Stimulated activated CD4-positive, alpha-beta T cell treated with anti-CD3 and anti-CD28 coated beads, Interleukin-1b, Interleukin-23, amount 100 ng/mL, for 4 hours (primary cell): ENCODE measurements at places on chromosomes 1 and 21.
A peak's percentile ranks its signal among the peaks of the same experiment; 100 is the strongest.

- no peak for DNase-seq
Measured at GRCh38 chr1:21931171-21932093, 5.7 kb downstream of the HSPG2 start.

DNA sequence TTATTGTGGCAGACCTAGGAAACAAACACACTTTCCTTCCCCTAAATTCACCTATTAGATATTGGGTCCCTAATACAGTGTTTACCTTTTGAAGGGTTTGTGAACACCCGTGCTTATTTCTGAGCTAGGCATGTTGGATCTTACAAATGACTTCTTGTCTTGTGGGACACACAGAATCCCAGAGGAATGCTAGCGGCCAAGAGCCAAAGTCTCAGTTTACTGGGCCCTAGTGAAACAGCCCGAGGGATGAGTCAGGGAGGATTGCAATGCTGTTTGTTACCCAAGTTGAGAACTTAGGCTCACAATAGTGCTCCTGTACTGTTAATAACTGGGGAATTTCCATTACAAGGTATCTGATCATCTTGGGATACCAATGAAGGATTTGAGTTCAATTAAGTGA, 100.1 kb upstream of the AKT3 start:
- no peak for DNase-seq

DNA sequence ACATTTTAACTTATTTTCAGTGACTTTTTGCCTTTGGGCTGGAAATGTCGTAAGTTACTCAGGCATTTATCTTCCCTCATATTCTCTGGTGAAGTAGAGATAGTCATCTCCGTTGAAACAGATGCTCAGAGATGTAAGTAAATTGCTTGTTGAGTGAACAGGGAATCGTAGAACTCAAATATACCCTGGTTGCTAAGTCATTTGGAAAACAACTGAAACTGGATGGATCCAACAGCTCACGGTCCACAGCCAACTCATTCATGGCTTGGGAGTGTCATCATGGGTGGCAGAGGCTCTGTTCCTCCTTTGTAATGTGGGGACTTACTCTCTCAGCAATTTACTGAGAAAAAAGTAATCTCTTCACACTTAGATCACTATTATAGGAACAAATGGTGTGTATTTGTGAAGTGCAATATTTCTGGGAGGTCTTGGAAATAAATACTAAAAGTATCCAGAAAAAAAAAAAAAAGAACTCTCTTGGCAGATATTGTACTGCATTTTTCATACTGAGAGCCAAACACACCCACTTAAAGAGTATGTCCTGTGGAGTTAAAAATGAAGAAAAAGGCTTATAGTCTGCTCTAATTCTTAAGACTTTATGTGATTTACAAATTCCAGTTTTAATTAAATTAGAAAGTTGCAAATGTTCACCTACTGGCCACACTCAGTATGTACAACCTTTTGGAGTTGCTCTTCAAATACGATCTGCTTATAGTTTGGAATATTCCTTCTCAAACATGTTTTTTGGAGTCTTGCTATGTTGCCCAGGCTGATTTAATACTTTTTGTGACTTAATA, 107.4 kb downstream of the LEPR start:
- DNase-seq: no peak

DNA sequence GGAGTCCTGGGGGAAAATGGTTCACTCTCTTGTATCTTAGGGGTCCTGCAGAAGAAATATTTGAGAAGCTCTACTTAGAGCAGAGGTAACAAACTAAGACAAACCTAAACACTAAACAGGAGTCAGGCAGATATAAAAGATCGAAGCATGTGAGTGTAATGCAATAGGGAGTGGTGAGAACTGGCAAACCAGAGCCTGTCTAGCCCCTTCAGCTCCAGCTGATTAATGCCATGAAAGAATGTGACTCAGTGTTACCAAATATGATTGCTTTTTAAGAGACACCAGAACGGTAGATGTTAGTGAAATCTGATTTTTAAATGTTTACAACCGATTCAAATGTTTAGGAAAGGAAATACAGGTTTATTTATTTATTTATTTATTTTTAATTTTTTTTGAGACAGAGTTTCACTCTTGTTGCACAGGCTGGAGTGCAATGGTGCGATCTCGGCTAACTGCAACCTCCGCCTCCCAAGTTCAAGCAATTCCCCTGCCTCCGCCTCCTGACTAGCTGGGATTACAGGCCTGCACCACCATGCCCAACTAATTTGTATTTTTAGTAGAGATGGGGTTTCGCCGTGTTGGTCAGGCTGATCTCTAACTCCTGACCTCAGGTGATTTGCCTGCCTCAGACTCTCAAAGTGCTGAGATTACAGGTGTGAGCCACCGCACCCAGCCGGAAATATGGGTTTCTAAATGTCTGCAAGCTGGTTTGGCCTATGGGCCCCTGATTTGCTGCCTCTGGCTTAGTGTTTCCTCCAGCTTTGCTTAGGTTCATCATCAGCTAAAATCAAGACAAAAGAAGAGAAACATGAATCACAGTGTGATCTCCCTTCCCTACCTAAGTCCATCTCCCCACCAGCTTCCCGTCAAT, 12.2 kb downstream of the TXNIP start:
- DNase-seq: no peak

- peak; percentile 3 for DNase-seq
Measured at GRCh38 chr1:211738691-211739301, 63.4 kb upstream of the NEK2 start.

GRCh38 chr1:171300401-171300800, 13.6 kb upstream of the FMO4 start:
- no peak for DNase-seq

DNA sequence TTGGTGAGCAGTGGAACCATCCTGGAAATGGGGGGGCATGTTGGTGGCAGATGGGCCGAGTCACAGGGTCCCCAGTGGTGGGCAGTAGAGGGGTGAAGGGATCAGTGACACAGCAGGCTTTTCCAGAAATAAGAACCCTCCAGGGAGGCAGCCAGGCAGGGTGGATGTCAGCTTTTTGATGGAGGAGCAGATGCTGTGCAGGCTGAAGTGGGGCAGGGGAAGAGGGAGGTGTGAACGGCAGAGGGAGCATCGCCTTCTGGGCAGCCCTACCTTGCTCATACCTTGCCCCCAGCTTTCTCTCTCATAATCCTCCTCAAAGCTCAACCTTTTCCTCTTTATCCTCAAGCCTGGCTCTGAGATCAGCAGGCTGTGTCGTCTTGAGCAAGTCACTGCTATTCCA, 131.8 kb upstream of the IPO9 start:
- no peak for DNase-seq

- no peak for DNase-seq
Measured at GRCh38 chr1:182809414-182809957, 19.9 kb downstream of the NPL start.

- DNase-seq: no peak
Measured at GRCh38 chr1:110336300-110337039, 2.7 kb upstream of the RBM15 start.

- DNase-seq: no peak
Measured at GRCh38 chr1:162019006-162019405, 4.7 kb downstream of the OLFML2B start.

GRCh38 chr21:43287795-43288755, 119.3 kb downstream of the CRYAA start:
- DNase-seq: no peak

DNA sequence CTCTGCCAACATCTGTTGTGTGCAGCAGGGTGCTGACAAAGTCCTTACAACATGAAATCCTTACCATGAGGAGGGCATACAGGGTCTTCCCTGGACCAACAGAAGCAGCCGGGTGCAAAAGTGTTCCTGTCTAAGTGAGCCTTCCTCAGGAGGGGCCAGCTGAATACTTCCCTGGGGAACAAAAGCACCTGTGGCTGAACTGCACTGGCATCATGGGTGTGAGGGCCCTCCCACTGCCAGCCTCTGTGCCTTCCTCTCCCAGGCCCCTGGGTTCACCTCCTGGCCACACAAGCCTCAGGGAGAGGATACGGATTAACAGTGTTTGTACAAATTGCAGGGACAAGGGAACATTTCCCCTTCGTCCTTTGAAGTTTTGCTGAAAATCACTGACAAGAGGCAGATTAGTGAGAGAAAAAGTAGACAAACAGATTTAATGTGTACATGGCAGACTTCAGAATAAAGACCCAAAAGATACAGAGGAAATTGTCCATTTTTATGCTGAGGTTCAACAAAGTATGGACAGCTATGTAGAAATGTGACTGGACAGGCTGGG, 91.0 kb upstream of the PPM1J start:
- no peak for DNase-seq

GRCh38 chr1:204479387-204480136, 15.0 kb downstream of the PIK3C2B start:
- DNase-seq: no peak

DNA sequence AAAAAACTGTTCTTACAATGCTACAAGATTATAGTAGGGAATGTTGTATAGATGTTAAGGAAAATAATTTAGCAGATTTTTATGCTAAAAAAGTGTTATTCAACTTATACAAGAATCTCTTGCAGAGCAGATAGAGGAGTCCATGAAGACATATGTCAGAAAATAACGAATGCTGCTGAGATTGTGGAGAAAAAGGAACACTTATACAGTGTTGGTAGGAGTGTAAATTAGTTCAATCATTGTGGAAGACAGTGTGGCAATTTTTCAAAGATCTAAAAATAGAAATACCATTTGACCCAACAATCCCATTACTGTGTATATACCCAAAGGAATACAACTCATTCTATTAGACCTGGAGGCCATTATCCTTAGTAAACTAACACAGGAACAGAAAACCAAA, 286.2 kb upstream of the OLFM3 start:
- no peak for DNase-seq

DNA sequence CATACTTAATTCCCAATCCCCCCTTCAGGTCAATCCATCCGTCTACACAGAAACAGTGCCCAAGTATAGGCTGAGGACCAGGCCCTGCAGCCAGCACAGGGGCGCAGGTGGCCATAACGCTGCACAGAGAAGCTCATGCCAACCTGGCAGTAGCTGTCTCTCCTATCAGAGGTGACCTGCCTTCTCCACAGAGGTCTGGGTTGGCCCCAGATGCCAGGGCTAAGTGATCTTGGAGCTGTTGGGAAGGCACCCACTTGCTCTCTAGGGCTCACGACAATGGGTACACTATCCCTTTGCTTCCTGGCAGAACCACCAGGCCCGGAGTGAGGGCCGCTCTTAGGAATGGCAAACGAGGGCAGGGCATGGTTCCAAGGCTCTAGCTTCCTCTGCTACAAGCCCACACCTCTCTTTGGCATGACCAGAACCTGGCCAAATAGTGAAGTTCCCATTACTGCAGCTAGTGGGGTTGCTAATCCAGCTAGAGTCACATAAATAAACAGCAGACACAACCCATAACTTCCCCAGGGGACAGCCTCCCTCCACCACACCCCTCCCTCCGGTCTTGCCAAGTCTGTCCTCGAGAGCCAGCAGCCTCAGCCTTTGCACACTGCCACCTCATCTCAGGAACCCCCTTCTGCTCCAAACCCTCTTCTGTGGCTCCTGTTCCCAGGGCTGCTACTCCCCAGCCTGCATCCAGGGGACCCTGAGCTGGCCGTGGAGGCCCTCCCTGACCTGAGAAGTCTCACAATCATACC, 113.0 kb downstream of the GLIS1 start:
- DNase-seq: no peak

DNA sequence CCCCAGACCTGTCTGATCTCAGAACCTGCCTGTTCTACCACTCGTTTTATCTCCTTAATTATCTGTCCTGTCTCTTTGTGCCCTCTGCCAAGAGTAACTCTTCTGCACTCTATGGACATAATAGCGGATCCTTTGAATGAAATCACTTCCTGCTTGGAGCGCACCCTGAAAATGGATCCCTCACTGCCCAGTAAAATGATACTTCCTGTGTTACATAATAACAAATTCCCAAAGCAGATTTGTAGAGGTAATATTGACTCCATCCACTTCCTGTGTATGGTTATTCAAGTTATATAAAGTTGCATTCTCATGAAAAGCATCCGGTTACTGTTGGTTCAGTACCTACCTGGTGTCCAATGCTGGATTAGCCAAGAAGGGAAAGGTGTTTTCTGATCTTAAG, 246.0 kb downstream of the TRABD2B start:
- DNase-seq: no peak

DNA sequence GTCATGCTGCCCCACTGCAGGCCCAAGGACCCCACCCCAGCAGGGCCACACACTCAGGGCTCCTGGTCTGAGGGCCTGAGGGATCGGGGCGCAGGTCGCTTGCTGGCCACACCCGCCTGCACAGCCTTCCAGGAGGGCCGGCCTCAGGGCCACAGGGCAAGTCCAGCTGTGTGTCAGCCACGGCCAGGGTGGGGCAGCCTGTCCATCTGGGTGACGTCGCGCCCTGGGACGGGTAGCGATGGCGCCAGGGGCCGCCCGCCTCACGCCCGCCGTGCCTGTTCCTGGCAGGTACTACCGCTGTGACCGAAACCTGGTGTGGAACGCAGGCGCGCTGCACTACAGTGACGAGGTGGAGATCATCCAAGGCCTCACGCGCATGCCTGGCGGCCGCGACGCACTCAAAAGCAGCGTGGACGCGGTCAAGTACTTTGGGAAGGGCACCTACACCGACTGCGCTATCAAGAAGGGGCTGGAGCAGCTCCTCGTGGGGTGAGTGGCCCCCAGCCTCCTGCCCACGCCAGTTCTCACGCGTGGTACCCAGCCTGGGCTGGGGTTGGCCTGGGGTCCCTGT, 2.5 kb downstream of the COL6A1 start:
- no peak for DNase-seq

DNA sequence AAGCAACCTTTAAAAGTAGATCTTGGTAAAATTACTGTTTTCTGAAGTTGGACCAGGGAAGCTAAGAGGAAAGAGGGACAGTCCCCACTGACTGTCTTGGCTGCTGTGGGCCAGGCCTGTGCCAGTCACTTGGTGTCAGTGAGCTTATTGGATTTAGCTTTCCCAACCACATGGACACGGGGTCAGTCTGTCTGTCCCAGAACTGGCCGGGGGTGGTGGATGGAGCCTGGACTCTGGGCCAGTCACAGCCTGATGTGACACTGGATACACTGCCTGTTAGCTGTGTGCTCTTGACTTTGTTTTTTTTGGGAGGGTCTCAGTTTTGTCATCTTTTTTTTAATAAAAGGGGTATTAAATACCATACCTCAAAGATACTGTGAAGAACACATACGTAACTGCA, 96.7 kb downstream of the GALNT2 start:
- DNase-seq: no peak

DNA sequence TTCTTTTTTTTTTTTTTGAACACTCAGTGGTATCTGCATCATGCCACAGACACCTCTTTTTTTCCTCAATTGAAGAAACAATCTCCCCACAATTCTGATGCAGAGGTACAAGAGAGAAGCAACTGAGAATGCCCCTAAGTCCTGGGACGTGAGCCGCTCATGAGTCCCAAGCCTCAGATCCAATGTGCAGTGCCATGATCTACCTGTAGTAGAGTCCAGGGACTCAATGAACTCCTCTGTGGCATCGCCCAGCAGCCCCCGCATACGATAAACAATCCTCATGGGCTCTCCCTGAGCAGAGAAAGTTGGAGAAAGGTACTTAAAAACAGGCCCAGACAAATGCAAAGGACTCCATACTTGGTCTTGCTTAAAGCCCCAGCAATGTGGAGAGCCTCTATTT, 113.1 kb downstream of the UBR4 start:
- DNase-seq: no peak
